ENCODE measurements at places on chromosomes 4 and X. TPM values are rescaled to one million over a fixed set of nuclear protein-coding genes. Genes with fewer than 3 reads are reported as not detected.

The VEGFD gene
- not detected for total RNA-seq

GRCh38 chr4:140874056-140874455, 117.9 kb upstream of the TBC1D9 start:
- no peak for DNase-seq

The UGT2B10 gene
- total RNA-seq, result not detected

DNA sequence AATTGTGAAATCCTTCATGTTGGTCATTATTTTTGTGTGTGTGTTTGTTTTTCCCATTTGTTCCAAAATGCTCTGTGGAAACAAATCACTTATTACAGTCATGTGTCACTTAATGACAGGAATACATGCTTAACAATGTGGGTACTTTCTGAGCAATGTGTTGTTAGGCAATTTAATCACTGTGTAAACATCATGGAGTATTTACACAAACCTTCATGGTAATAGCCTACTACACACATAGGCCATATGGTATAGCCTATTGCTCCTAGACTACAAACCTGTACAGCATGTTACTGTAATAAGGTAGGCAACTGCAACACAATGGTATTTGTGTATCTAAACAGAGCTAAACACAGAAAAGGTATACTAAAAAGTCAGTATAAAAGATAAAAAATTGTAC, 388.9 kb upstream of the PPP1R2C start:
- DNase-seq, result no peak

The CXCL11 gene
- total RNA-seq, result not detected

DNA sequence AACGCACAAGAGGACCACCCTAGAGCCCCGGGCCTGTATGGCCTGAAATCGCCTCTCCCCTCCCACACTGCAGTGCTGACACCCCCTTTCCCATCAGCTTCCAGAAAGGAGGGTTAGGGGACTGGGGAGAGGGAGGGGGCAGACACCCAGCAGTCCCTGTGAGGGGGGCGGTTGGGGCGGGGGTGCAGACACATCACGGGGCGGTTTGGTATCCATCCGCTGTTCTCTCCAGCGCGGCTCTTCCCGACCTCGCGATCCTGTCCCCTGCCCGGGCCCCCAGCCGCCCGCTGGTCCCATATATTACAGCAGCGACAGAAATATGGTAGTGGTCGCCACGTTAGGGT, 404 bp upstream of the GPRASP2 start:
- DNase-seq, result no peak

The ANTXR2 gene
- total RNA-seq, result 19.6 TPM

GRCh38 chr4:147958057-147958456, 226.2 kb downstream of the ARHGAP10 start:
- no peak for DNase-seq

GRCh38 chrX:121322159-121322558, 274.7 kb downstream of the GLUD2 start:
- DNase-seq, result no peak

The SYTL5 gene
- not detected for total RNA-seq

The CRMP1 gene
- not detected for total RNA-seq

DNA sequence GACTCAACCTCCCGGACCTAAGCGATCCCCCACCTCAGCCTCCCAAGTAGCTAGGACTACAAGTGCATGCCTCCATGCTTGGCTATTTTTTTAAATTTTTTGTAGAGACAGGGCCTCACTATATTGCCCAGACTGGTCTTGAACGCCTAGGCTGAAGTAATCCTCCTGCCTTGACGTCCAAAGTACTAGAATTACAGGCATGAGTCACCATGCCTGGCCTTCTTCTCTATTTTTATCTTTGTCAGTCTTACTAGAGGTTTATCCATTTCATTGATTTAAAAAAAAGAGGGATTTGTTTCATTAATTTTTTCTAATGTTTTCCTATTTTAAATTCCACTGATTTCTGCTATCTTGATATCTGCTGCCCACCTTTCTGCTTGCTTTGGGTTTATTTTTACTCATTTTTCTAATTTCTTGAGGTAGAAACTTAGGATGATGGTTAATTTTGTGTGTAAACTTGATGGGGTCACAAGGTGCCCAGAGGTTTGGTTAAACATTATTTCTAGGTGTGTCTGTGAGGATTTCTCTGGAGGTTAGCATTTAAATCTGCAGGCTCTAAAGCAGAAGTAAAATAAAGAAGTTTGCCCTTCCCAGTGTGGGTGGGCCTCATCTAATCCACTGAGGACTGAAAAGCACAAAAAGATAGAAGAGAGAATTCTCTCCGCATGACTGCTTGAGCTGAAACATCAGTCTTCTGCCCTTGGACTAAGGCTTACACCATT, 116.2 kb upstream of the DCLK2 start:
- DNase-seq, result no peak

DNA sequence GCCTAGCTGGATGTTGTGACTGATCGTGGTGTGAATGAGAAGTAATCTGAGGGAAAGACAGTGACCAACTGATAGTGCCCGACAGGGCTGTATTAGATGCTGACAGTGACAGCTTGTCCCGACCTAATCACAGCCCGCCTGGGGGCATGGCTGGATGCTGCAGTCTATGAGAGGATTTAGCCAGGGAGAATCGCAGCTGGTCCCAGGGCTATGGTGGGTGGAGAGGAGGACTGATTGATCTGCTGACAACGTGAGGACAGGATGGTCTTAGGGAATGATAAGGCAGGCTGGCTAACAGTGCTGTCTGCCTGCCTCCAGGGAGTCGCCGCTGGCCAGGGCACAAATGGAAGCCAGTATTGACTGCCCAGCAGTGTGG, 621 bp upstream of the SUV39H1 start:
- no peak for DNase-seq

DNA sequence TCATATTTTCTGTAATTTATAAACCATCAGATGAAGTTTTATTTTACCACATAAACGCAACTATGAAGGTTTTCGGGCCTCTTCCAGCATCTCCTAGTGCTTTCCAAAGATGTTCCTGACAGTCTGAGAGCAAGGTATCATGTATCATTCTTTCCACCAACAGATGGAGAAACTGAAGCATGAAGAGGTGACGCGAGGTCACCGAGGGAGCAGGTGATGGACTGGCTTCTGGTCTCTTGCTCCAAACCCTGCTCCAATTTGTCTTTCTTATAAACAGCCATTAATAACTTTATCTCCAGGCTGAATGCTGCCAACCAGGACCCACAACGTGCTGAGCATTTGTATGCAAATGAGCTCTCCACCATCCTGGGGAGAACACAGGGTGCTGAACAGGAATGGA, 86.3 kb upstream of the MAML3 start:
- DNase-seq, result no peak

DNA sequence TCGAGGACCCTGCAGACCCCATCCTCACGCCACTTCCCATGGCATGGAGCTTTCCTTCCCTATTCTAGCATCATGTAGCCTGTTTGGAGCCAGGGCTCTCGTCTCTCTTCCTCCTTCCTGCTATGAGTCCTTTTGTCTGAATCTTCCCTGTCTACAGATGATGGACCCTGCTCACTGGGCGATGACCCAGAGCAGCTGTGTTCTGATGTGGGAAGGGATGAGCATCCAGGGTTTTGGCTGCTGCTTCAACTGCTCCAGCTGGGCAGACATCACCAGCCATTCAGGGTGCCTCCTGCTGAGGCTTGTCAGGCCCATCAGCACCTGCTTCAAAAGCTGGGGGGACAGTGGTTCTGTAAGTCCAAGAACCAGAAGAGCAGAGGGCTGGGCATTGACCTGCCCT, 3.2 kb upstream of the CCKAR start:
- DNase-seq, result no peak

GRCh38 chrX:154603438-154604430, 15.3 kb downstream of the CTAG1B start:
- DNase-seq, result no peak

- DNase-seq, result no peak
These were observed 50.3 kb downstream of the EFNB1 start for GRCh38 chrX:68878977-68879645.

The ZNF595 gene
- total RNA-seq, result 15.2 TPM

The RASGEF1B gene
- total RNA-seq, result 40.2 TPM

- DNase-seq, result no peak
These were observed 1.7 kb upstream of the NDP start for GRCh38 chrX:43974741-43975465.

GRCh38 chr4:158186815-158187214, 14.0 kb upstream of the GASK1B start:
- DNase-seq, result no peak

DNA sequence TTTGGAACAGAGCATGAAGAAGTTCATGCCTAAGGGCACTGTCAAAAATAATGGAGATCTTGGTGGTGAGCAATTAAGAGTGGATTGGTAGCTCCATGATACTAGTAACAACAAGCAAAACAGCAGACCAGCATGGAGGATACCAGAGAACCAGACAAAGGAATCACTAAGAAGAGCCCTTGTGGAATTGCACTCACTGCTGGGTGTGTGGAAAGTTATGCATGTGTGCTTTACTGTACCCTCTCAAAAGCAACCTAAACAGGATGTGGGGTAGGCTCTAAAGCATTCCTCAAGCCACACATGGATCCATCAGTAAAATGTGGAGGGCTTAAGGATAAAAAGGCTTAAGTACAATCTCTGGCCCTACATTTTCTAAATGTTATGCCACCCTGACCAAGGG, 69.5 kb downstream of the AR start:
- DNase-seq, result no peak

GRCh38 chr4:85812776-85813175, 337.8 kb downstream of the ARHGAP24 start:
- DNase-seq, result no peak

The MUC7 gene
- not detected for total RNA-seq

DNA sequence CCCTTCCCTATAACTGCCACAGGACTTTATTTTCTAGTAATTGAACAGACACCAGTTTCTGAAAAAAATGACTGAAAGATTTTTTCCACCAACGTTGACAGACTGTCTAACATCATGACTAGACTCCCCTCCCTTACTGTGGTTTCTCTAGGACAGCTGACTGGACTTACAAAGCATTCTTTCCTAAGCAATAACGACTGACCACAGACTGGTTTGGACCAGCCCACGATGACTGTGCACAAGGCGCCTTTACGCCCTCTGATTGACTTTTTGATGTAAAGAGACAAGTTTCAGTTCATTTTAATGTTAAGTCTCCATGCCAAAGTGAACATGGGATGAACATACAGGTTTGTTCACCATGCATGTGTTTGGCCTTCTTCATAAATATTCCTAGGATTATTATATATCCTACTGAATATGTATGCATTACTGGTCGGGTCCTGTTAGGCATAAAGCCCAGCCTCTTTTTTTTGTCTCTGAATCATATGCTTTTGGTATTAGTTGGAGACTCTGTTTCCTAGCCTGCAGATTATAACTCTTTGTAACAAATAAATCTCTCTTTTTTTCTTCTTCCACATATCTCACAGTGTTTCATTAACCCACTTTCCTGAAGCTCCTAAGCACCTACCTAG, 50.5 kb upstream of the UGT2B4 start:
- DNase-seq, result no peak

GRCh38 chr4:30757357-30757756, 37.2 kb downstream of the PCDH7 start:
- DNase-seq, result no peak

DNA sequence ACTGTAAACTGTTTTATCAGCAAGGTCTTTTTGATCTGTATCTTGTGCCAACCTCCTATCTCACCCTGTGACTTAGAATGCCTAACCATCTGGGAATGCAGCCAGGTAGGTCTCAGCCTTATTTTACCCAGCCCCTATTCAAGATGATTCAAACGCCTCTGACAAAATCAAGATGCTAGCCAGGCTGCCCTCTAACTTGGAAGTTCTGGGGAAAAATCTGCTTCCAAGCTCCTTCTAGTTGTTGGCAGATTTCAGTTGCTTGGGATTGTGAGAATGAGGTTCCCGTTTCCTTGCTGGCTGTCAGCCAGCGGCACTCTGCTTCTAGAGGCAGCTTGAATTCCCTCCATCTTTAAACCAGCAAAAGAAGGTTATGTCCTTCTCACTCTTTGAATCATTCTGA, 34.7 kb downstream of the LUZP4 start:
- no peak for DNase-seq

DNA sequence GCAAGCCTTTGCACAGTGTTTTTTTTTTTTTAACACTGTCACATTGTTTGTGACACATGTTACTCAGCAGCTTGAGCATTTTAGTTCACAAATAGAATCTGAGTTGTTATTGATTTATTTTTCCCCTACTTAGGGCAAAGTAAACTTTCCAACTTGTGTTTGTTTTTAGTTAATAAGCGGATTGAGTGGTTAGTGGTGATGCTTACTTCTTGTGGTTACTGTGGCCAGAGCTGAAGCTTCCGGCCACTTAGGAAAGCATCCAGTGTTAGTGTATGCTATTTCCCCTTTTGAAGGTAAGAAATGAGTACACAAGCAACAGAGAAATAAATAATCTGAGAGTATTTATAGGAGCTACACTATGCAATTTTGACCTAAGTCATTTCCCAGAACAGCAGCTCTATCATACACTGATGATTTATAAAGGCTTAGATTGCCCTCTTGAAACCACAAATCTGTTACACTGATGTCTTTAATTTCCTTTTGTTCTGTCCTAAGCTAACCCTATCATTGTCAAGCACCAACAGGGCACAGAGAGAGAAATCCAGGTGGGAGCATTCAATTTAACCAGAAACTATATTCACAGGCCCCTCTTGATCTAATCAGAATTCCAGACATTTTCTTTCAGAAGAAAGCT, 2464.6 kb downstream of the PCDH7 start:
- DNase-seq, result no peak

- DNase-seq, result no peak
These were observed 5.8 kb upstream of the DGKQ start for GRCh38 chr4:978957-979701.

The CWH43 gene
- not detected for total RNA-seq

Measured in activated B cell treated with CpG ODN at 0.5 μM for 24 hours (primary cell).